ENCODE measurements at places on chromosomes 5 and 9.

DNA sequence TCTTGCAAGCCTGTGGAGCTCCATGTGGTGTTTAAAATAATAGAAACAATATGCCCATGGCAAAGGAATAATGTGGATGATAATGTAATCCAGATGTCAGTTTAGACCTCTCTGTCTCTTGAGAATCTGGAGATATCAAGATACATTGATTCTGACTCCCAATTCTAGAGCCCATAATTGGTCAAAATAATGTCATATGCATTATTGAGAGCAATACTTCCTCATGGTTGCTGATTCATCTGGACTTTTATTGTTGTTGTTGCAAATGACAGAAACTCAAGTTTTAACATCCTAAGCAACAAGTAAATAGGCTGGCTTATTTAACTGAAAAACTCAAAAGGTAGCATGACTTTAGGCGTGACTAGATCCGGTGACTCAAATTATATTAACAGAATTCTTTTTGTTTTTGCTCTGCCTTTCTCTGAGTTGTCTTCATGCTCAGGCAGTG, 152.1 kb downstream of the PCSK1 start:
- DNase-seq: no peak

GRCh38 chr5:54401515-54401914, 54.0 kb upstream of the HSPB3 start:
- peak; percentile 44 for DNase-seq

DNA sequence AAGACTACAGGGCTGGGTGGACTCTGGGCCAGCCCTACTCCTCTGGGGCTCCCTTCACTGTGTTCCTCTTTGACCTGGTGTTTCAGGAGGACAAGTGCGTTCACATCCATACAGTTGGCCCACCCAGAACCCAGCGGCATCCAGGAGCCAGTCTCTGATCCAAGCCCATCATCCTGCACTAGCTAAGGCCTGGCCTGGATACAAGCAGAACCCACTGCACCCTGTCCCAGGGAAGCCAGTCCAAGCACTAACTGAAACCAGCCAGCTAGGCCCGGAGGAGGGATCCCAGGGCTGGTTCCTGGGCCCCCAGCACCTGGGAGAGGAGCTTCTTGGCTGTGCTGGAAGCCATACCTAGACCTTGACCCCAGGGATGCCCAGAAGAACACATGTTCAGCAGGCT, 4.1 kb upstream of the GBGT1 start:
- no peak for DNase-seq

DNA sequence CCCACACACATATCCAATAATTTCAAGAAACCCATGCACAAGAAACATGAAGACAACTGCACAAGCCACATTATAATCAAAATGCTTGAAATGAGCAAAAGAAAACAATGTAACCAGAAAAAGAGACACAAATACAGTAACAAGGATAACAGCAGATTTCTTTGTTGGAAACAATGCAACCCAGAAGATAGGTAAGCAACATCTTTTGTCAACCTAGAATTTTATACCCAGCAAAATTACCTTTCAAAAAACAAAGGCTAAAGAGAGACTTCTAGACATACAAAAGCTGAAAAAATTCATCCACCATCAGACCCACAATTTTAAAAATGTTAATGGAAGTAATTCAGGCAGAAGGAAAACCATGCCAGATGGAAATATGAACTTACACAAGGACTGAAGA, 5.0 kb upstream of the COL23A1 start:
- DNase-seq: no peak

DNA sequence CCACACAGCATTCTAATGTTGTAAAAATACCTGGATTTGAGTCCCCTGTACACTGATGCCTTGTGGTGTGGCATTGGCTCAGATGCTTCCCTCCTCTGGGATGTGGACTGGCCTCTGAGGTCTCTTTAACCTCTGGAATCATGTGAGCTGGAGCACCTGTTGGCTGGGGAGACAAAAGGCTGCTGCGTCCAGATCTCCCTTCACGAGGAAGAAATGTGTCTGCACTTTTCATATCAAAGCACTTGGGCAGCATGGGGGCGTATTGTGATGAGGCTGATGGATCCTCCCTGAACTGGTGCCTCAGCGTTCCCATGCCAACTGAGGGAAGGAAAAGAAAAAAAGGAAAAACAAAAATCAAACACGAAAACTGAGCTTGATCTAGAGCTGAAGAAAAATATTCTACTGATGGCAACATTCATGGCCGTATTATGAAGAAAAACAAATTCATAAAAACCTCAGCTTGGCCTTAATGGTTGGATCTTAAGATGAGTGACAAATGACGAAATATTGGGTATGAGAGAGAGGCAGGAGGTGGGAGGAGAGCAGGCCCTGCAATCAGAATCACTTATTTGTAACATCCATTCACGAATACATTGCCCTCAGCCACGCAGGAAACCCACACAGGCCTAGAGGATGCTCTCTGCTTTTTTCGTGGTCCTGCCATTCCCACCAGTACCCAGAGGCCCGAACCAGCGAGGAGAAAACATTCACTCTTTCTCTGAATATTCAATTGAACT, 26.2 kb downstream of the GRIA1 start:
- no peak for DNase-seq

- DNase-seq: no peak
Measured at GRCh38 chr9:114397219-114397847, 9.6 kb upstream of the AKNA start.

DNA sequence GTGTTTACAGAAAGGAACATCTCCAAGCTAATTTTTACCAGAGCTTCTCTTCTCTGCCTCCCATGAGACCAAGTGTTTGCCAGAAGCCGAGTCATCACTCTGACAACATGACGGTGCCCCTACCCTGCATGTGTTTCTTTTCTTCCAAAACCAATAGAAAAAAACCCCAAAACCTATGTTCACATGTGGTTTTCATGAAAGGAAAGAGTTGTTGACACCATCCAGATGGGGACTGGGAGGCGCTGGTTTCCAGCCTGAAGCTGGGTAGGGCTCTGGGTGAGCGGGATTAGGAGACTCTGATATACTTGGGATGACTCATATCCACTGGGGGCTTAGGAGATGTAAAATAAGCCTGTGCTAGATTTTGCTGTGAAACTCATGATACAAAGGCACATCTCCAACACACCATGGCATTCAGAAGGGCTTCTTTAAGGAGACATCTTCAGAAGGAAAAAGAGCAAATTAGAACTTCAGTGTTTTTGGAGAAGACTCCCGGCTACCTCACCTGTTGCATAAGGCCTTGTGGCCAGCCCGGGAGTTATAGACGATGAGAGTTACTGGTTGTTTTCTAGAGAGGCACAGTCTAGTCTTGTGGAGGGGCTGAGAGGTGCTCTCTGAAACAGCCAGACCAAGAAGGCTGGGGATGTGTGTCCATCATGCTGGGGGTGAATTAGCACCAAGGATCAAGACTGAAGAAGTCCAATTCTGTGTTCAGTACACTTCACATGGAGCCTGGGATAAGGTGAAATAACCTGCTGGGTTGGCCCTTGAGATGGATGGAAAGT, 108.9 kb upstream of the LHFPL2 start:
- no peak for DNase-seq

- DNase-seq: no peak
Measured at GRCh38 chr5:432928-433791, 9.8 kb upstream of the EXOC3 start.

DNA sequence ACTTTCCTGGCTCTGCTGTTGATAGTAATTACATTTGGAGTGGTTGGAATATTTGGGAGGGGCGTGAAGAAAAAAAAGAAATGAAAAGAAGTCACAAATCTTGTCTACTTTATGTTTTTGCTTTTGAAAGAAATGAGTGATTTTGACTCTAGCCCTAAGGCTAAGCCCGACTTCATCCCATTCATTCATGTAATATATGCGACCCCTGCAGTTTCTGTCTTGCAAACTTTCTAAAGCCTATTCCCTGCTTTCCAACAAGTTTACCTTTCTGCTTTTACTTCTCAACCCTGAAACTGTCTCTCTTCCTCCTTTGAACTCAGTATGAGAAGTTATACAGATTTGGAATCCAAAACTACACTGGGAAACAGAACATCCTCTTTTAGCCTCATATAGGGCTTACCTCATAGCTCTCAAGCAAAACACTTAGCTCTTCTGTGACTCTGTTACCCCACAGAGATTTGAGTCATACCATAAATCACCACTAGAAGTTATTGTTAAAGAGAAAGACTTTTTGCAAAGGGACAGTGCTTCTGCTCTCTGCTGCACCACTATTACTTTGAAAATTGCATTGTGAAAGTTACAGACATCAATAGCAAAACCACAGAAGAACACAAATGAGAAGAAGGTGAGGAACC, 1.6 kb downstream of the CFAP95 start:
- DNase-seq: no peak

GRCh38 chr5:123138774-123139173, 49.7 kb downstream of the PRDM6 start:
- DNase-seq: no peak

DNA sequence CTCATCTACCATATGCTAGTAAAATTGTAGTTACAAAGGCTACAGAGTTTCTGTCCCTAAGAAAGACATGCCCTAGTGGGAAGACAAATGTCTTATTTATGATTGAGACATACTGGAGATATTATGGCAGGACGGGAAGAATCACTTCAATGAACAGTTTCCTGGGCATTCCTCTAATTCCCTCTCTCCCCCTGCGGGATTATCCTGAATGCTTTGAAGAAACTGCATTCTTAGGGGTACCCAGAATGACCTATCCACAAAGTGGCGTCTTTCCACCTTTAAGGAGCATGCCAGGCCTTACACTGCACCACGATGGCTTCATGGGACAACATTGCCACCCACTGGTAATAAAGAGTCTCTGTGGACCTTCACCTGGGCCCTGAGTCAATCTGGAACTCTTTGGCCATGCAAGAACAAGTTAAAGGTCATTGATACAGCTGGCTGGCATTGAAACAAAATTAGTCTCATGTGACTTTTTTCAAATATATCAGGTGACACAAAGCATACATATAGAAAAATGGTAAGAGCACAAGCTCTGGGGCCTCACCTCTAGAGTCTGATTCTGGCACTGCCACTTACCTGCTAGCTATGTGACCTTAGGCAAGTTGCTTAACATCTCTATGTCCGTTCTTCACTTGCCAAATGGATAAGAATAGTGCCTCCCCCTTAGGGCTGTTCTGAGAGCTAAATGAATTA, 32.0 kb downstream of the ANKRD55 start:
- peak; percentile 78 for DNase-seq

- DNase-seq: no peak
Measured at GRCh38 chr9:89038382-89039103, 47.3 kb downstream of the S1PR3 start.

GRCh38 chr5:132782101-132782500, 5.1 kb upstream of the SEPTIN8 start:
- DNase-seq: no peak

DNA sequence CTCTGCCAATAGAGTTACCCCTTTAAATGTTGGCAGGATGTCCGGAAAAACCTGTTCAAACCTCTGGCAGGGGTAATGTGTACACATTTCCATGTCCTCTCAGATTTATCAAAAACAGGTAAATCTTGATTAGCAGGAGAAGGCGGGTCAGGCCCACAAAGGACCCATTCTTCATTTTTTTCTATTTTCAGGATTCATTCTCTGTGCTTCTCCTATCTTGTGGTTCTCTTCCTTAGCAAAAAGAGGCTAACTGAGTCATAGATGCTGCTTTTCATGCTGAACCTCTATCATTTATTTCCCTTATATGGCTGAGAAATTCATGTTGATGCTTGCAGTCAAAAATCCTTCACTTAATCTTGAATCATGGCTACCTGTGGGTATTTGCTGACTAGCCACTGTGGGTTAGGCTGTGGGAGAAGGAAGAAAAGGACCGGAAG, 112.7 kb upstream of the IQGAP2 start:
- no peak for DNase-seq

DNA sequence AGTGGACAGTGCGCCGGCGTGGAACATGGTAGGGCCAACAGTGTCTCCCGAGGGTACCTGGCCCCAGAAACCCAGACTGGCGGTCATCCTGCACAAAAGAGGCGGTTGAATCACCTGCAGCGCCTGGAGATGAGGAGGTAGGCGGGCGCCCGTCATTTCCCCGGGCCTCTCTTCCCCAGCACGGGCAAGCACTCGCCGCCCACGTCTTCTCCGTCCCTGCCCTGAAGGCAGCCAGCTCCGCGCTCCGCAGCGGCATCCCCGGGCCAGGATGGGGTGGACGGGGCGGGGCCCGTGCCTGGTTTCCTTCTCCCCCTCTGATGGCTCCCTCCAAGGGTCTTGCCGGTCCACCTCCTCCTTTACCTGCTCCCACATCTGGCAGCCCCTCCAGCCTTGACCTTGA, 27.1 kb upstream of the N4BP3 start:
- no peak for DNase-seq

- DNase-seq: peak; percentile 80
Measured at GRCh38 chr9:123679330-123679987, 250.5 kb downstream of the DENND1A start.

DNA sequence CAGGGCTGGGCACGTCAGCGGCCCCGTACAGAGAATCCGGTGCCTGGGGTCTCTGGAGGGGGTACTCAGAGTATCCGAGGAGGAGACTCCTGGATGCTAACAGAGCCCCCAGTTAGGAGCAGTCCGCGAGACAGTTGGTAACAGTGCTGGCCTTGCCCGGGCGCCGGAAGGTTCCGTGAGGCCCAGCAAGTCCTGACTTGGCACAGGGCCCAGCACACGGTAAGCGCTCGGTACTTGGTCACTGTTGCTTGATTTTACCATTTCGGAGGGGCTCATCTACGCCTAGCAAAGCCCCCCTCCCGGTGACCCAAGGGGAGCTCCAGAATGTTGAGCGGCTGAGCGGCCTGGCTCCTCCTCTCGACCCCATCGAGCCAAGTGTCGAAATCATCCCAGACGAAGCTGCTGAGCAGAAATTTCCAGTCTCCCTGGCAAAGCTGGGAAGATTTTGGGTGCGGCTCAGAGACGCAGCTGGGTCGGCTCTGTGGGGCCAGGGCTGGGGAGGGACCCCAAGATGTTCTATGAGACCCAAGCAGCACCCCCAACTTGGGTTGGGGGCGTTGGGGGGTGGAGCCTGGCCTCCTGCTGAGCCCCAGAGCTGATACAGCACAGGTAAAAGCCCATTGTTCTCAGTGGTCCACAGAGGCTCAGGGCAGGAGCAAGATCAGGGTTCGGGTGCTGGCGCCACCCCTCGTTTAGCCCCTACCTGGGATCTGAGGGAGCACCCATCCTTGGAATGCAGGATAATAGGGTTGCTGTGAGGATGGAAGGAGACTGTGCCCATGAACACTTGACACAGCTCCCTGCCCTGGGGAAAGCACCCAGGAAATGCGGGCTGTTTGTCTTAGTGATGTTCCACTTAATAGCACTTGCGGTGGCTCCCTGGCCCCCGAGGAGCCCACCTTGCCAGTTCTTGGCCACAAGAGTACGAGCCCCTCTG, 137.2 kb downstream of the C9orf50 start:
- DNase-seq: no peak

- no peak for DNase-seq
Measured at GRCh38 chr5:132764051-132764450, 13.0 kb downstream of the SEPTIN8 start.

- no peak for DNase-seq
Measured at GRCh38 chr5:36006163-36006562, 15.0 kb upstream of the UGT3A1 start.

GRCh38 chr9:117763314-117763713, 59.1 kb downstream of the TLR4 start:
- no peak for DNase-seq

Data from GM20000 (cell line).